Activated T-cell treated with anti-CD3 and anti-CD28 coated beads, Interleukin-2, amount 50 U/mL, for 1 hour (primary cell): ENCODE measurements at places on chromosomes 5 and 9.

DNA sequence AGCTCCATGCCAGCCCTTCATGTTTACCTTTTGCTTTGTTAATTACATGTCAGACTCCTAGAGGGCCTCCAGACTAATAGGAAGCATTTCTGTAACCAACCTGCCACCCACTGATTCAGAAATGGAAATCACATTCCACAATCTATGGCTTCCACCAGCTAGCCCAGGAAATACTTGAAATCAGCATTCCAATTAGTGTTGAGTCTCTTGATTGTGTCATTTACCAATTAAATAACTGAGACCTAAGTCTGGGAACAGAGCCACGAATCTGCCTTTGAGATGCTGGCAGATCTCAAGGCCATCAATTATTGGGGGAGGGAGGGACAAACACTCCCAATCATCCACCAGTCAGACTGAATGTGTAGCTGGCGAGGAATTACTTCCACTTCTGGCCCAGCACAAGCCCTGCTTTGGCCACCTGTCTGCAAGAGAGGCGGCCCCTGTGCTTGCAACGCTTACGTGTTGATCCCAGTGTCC is 27.4 kb upstream of the SAP30L start:
- no peak for DNase-seq

DNA sequence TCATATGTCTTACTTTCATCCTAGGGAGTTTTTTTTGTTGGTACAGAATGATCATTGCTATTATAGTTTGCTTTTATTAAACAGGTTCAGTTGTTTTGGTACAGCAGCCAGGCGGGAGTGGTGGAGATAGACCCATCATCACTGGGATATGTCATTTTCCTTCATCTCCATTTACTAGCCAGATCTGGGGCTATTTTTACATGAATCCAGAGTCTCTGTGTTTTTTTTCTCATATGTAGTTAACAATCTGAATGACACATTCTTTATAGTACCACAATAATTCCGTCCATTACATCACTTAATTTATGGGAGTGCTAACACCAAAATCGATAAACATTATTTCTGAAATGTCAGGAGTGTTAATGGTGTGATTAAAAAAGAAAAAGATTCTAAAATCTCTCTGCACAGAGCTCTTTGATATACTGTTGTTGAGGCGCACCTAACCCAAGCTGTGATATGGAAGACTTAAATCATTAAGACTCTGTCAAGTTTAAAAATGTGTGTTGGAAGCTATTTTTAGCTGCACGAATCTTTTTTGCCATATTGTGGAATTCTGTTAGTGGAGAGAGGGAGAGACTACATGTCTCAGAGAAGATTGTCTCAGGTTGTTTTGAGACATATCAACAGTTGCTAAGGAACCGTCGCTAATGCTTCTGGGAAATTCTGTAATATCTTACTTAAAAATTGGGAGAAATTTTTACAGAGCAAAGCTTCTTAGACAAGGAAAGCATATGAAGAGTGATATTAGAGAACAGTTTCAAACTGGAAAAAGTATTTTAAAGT is 59.6 kb downstream of the RPS23 start:
- no peak for DNase-seq

DNA sequence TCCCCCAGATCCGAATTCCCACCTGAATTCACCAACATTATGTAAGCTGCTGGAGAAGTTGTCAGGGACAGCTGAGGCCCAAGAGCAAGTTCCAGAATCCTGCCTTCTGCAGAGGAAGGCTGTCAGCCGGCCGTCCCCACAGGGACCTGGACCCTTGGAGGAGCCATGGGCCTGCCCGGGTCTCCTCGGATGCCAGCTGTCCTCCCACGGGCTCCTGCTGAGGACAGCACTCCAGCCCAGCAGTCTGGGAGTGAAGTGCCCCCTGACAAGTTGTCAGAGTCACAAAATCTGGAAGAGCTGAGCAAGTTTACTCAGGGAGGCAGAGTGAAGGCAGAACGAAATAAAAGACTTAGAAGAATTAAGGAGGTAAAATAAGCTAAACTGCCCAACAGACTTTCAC is 192.5 kb upstream of the DAPK1 start:
- no peak for DNase-seq

GRCh38 chr9:68969538-68969937 is 44.4 kb downstream of the PRKACG start:
- DNase-seq: no peak

GRCh38 chr5:40484495-40484894 is 195.2 kb upstream of the PTGER4 start:
- DNase-seq: no peak

- DNase-seq: no peak
These were observed 102.7 kb downstream of the HSPA4 start for GRCh38 chr5:133154274-133155075.

- DNase-seq: no peak
These were observed 89.6 kb downstream of the TARS1 start for GRCh38 chr5:33530183-33531036.

- no peak for DNase-seq
These were observed 109.1 kb downstream of the EGFLAM start for GRCh38 chr5:38367410-38367809.
